ENCODE measurements at places on chromosomes 4 and X.

DNA sequence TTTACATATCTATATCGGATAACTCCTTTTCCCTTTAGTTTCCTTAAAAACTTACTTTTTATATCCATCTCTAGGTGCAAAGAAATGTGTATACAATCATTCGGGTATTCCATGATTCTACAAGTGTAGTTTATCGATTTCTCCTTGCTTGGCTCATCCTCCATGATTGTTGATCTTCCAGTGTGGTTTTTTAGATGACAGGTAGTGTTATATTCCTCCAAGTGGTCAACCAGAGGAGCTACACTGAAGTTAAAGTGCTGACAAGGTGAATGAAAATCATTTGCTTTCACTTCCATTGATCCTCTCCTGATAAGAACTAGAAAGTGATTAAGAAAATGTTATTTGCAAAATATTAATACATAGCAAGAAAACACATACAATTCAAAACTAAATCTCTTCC lies 38.5 kb downstream of the TMEM156 start:
- no peak for DNase-seq

DNA sequence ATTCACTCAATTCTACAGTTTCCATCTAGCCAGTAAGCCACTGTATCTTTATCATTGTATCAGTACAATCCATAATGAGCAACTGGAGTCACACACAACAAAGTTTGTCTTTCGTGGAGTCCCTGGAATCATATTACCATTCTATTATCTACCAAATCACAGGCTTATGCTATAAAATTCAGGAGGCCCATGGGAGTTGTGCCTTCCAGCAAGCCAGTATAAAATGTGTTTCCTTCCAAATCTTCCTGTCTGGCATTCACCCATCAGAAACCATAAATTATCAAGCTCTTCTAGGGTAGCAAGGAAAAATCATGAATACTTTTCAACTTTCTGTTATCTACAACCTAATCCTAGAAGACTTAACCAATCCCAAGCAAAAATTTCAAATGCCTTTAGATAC lies 1383.3 kb upstream of the PCDH7 start:
- DNase-seq, result no peak

- DNase-seq, result no peak
These were observed 32.9 kb downstream of the SLC2A9 start for GRCh38 chr4:9988363-9988749.

- DNase-seq, result no peak
These were observed 6.6 kb upstream of the DDX60L start for GRCh38 chr4:168486912-168487281.

DNA sequence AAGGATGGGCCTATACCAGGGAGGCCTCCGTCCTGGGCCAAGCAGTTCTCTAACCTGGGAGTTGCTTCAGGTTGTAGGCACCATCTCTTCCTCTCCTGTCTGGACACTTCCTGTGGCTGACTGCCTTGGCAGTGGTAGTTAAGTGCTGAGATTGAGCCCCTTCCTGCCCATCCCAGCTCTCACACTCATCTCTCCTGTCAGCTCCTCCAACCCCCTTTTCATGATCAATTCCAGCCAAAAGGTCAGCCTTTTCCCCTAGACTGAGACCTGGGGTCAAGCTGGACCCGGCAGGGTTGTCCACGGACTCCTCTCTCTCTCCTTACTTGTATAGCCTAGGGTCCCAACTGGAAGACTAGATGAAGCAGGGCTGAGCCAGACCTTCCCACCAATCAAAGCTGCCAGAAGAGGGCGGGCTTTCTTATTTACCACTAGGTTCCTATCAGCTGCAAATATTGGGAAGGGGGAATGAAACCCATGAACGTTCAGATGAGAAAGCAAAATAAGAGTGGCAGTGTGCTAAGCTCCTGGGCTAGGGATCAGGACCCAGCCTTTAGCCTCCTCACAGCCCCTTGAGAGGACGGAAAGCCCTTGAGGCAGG lies 34.5 kb downstream of the KDM5C start:
- DNase-seq, result no peak

- DNase-seq, result no peak
These were observed 152.7 kb downstream of the ANTXR2 start for GRCh38 chr4:79920163-79920853.

DNA sequence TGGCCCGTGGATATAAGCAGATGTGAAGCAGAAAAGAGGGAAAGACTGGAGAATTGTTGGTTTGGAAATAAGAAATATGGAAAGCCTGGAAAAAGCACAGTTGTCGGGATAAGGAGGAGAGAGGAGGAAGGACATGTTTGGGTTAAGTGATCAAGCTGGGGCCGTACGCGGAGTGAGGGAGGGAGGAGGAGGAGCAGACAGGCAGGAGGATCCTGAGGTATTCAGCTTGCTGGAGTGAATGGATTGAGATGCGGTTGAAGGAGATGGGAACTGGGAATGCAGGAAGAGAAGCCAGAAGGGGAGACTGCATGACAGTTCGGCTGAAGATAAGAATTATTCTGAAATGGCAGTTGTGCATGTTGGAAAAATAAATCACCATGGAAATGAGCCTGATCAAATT lies 21.2 kb downstream of the ZFP42 start:
- DNase-seq, result no peak

GRCh38 chr4:28966982-28967381 lies 1753.2 kb upstream of the PCDH7 start:
- DNase-seq, result no peak

- no peak for DNase-seq
These were observed 42.2 kb upstream of the PUDP start for GRCh38 chrX:7190157-7190556.

GRCh38 chr4:142883040-142883832 lies 37.1 kb upstream of the INPP4B start:
- DNase-seq, result no peak

GRCh38 chr4:81255524-81255923 lies 40.5 kb upstream of the PRKG2 start:
- no peak for DNase-seq

DNA sequence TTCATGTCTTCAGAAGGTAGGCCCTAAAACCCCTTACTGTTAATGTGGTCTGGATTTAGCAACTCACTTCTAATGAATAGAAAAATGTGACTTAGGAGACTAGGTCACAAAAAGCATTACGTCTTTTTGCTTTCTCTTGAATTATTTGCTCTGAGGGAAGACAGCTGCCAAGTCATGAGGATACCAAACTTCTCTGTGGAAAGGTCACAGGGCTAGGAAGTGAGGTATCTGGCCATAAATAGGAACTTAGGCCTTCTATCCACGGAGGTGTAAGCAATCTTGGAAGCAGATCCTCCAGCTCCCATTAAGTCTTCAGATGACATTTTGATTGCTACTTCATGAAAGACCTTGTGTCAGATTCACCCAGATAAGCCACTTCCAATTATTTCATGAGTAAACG lies 120.6 kb downstream of the JADE1 start:
- no peak for DNase-seq

GRCh38 chr4:37562592-37562991 lies 123.6 kb downstream of the RELL1 start:
- DNase-seq, result no peak

All from stimulated activated CD4-positive, alpha-beta T cell treated with anti-CD3 and anti-CD28 coated beads, Interleukin-2, amount 100 ng/mL, for 4 hours (primary cell).